ENCODE measurements at places on chromosomes 2 and 18.

DNA sequence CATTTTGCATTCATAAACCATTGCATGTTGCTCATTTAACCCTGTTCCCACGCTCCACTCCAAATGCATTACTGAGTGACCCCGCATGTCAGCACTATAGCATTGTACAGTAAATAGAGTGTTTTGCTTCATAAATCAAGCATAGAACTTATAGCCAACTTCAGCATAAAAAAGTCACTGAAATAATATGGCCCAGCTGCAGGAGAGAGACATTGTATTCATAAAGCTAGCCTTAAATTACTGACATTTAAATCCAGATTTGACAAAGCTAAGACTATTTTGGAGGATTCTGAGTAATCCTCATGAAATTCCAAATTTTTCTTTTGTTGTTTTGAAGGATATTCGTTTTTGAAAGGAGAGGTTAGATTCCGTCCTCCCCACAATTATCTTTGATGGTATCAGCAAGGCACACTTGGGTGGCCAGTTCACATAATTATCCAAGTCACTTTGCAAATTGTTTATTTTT, 320.9 kb upstream of the TCF4 start:
- no peak for DNase-seq

DNA sequence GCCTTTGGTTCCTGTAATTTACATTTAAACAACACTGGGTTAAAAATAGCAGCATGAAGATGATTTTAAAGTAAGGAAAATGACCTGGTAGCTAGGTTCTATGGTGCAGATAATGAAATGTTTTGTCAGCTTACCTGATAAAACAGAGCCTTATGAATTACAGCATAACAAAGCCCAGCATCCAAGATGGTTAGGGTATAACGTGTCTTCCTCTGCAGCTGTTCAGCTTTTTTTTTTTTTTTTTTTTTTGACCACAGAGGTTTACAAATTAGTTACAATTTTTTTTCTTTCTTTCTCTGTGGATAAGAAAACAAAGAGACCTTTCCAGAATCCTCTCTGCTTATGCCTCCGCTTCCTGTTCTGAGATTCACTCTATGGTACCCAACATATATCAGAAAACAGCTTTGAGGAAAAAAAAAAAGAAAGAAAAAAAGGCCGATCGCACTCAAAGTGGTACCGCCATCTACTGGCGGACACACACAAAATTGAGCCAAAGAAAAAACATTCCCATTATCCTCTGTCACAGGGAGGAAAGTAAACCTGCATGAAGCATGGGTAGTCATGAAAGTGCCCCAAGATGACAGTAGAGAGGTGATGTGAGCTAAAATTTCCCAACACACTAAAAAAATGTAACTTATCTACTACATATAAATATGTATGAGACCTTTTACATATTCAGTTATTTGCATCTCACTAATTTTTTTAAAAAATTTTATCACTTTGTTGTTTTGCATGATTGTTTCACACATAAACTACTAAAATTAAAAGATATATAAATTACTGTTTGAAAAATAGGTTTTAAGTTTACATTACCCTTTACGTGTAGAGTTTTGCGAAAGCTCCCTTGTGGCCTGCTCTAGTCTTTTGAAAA, at the start of gene SCN3A:
TSS of gene SCN3A (minus strand) at position 362 of the 871 bp plus-strand sequence. CDS start 27,656 bp downstream, outside the sequence.
- no peak for DNase-seq

GRCh38 chr2:196591004-196591403, 48.5 kb upstream of the CCDC150 start:
- DNase-seq, result no peak

GRCh38 chr2:95275601-95276243, 1.5 kb downstream of the PROM2 start:
- DNase-seq, result no peak

DNA sequence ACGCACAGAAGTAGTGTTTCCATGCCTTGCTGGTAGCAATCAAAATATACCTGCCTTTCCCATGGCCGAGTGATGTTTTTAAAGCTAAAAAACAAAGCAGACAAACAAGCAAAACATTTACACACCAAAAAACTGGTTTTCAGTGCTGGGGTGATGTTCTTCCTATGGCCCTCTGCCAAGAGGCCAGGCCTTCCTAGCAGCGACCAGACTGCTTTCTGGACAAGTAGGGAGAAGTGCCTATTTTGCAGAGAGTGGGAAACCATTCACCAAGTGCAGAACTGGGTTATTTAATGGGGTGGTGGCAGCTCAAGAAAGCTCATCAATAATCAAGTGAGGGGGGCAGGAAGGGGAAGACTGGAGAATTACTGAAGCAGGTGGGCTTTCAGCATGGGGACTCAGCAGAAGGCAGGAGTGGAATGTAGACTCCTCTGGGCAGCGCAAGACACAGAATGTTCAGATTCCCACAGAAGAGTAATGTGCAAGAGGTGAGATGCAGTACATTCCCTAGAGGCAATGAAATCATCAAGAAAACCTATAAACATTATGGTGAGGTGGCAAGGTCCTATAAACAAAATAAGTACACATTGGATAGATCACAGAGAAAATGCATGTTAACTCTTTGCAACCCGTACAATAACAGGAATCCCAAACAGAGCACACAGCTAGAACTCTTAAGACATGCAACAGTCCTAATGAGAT, 44.0 kb downstream of the CPO start:
- no peak for DNase-seq

- DNase-seq, result no peak
These were observed 292.5 kb upstream of the SALL3 start for GRCh38 chr18:78686976-78687685.

DNA sequence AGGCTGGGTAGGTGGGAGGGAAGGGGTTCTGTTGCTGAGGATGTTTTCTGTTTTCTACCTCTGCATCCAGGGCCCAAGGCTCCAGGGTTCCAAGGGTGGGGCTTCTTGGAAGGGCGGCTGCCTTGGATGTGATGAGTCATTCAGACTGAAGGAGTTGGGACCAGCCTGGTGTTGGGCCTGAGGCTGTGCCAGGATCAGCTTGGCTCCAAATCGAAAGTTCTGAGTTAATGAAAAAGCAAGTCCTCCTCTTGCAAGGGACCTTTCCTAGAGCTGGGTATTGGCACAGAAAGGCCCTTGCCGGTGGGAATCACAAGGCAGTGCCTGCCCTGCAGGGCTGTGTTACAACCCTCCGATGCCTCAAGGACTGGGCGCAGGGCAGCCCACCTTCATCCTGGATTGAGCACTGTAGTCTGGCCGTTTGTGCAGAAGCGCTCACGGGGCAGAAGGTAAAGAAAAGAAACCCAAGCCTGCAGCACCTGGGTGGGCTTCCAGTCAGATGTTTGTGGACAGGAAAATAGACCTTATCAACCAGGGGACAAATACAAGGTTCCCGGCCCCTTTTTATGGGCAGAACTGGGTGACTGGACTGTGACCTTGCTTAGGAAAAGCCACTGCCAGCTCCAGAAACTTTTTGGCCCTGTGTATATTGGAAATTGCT, 52.5 kb upstream of the MCFD2 start:
- DNase-seq, result no peak

- DNase-seq, result no peak
These were observed 48.7 kb downstream of the KIF3C start for GRCh38 chr2:25933622-25934021.

GRCh38 chr2:149246186-149246585, 84.2 kb upstream of the LYPD6 start:
- DNase-seq, result no peak

DNA sequence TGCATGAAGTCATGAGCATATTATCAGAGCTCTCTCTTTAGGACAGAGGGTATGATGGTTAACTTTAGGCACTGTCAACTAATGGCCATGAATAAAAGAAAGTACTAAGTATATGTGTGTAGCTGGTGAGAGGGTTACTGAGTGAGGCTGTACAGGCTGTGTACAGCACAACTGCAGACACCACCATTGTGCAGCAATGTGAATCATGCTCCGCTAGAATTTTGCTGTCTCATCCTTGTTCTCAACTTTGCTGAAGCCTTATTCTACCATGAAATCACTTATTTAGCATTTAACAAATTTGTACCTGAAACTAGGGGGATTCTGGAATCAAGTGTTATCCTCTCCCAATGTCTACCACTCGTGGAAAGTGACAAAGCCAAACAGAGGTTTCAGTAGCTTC, 414.9 kb downstream of the PLCL1 start:
- DNase-seq, result no peak

DNA sequence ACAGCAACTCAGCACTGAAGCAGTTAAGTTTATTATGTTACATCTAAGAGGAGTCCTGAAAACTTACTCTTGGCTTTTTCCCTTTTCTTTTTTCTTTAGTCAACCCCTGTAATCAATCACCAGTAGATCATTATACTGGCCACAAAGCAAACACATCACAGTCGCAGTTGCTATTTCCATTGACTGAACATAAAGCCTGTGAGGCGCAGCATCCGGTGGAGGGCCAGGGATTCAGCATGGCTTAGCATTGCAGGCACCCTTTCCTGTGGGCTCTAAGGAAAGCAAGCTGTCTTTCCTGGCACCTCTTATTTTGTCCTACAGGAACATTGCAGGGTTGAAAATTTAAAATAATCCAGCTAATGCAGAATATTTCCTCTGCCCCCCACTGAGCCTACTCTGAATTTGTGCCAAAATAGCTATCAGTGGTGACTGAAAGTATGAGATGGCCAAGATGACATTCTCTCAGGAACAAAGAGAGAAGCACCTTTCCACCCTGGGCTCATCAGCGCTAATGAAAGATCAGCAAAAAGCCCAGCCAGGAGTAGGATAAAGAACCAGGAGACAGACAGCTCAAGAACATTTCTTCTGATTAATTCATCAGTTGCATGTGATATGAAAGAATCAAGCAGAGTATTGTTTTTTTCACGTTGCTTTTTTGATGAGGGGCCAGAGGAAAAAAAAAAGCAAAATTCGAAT, 85.3 kb upstream of the SULT1C3 start:
- no peak for DNase-seq

- DNase-seq, result no peak
These were observed 8.6 kb upstream of the ZNF407 start for GRCh38 chr18:74589021-74589420.

- DNase-seq, result no peak
These were observed 86.9 kb downstream of the ACVR1 start for GRCh38 chr2:157789256-157789655.

GRCh38 chr2:129709956-129710598, 269.4 kb upstream of the RAB6C start:
- no peak for DNase-seq

DNA sequence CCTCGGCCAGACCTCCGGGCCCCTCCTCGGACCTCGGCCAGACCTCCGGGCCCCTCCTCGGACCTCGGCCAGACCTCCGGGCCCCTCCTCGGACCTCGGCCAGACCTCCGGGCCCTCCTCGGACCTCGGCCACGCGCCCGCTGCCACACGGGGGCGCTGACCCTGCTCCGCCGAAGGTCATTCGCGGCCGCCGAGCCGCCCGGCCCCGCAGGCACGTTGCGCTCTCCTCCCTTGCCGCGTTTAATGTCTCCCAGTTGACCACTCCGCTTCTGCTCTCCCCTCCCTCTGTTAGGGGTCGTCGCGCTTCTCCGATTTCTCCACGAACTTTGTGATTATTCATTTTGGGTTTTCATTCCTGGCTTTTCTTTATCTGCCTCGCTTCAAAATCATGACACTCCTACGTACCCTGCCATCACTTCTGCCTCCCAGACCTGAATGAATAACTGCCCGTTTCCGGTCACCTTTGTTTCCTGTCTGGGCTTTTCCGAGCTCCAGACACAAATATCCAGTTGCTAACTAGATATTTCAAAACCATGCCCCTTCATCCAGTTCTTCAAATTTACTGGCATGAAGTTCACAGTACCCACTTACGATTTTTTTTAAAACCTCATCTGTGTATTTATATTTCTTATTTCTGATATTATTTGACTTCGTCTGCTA, 14.8 kb upstream of the COLEC12 start:
- no peak for DNase-seq

- DNase-seq, result no peak
These were observed 118.8 kb upstream of the MAP2 start for GRCh38 chr2:209305026-209305425.

DNA sequence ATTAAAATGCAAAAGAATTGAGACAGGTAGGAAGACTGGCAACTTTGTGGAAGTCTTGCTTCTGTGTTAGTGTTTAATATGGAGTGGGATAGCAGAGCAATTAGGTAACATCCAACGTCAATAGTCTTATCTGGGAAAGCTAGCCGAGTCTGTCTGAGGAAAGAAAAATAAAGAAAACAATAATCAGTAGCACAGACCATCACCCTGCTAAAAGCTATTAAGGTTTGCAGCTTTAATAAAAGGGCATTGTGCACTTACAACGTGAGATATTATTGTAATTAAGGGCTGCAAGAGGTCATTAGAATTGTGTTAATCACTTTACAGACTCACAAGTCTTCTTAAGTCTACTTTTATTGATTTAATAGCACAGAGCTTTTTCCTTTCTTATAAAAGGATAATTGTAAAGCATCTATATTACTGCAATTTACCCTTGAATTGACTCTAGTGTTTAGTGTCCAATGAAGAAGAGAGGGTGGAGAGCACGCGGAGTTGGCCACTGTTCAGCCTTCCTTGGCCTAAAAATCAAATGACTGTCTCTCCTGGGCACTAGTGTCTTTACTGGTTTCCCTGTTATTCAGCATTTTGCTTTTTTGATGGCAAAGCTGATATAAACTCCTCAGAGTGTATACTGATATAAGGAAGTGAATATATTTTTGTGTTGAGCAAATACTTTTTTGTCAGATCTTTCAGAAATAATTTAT, 2.0 kb downstream of the CDH7 start:
- DNase-seq, result no peak

- DNase-seq, result no peak
These were observed 28.4 kb downstream of the FAM237A start for GRCh38 chr2:206670531-206671319.

DNA sequence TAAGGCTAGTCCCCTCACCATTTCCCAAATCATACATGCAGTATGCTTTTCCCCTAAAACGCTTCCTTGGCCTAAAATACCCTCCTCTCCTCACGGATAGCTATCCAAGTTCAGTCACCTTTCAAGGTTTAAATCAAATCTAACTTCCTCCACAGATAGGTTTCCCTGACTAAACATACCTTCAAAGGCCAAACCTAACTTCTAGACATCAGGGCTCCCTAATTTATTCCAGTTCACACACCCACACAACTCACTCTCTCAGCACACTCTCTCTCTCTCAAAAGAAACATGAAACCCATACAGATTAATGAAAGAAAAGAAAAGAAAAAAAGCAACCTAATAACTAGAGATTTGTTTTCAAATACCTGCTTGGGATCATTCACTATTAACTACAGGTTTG, 14.5 kb downstream of the CCDC88A start:
- DNase-seq, result no peak

GRCh38 chr18:46346213-46346612, 242.0 kb downstream of the HAUS1 start:
- DNase-seq, result no peak

DNA sequence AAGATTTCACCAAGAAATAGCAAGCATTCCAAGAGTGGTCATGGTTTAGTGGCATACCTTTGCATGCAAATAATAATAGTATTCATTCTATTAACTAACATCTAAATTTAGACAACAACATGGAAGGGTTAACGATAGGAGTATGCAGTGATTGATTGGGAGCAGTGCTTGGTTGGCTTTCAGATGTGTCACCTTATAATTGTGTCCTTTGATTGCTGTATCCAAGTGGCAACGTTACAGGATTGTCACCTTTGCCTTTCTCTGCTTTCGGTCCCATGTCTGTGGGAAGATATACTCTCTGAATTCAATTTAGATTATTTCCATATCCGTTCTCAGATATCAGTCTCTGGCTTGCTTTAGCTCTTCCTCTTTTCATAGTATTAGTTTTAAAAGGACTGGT, 152.8 kb upstream of the MAP3K20 start:
- DNase-seq, result no peak
